Epithelial cell of proximal tubule (primary cell): ENCODE measurements at places on chromosomes 4 and X. TPM values are rescaled to one million over a fixed set of nuclear protein-coding genes. Genes with fewer than 3 reads are reported as not detected.

Gene RNF128
- 0.36 and 1.2 TPM in 2 replicates for total RNA-seq

DNA sequence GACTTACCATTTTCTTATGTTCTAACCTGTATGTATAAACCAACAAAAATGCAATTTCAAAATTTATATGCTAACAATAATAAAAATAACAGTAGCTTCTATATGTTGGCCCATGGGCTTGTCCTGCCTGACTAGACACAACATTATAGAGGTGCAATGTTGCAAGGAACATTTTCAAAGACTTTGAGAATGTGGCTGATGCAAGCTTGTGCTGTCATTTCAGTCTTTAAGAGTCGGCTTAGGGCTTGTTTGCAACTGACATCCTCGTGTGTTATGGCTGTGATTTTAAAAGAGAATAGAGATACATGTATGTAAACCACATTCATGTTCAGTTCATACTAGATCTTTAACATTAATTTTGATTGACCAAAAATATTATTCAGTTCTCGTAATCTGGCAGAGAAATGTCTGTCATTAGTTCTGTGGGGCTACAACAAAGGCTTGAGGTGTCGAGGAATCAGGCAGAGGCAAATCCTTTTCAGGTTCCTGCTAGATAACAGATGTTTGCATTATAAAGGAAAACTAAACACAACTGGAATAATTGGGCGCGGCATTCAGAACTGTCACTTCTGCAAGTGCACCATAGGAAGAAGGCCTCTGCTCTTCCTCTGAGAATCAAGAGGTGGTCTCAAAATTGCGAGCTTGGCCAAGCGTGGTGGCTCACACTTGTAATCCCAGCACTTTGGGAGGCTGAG lies 13.1 kb downstream of the TMSB4X start:
- DNase-seq: no peak

- DNase-seq: no peak
Observed at GRCh38 chr4:112523764-112524505, 8.0 kb upstream of the NEUROG2 start.

- no peak for DNase-seq
Observed at GRCh38 chr4:62285026-62285425, 1084.9 kb downstream of the ADGRL3 start.

- no peak for DNase-seq
Observed at GRCh38 chr4:119087656-119088055, 48.0 kb upstream of the MYOZ2 start.
